ENCODE measurements at places on chromosomes 7 and 10.
A peak's percentile ranks its signal among the peaks of the same experiment; 100 is the strongest.

- DNase-seq: peak; percentile 65
Observed at GRCh38 chr10:6151087-6151977, 51.4 kb upstream of the PFKFB3 start.

- no peak for DNase-seq
Observed at GRCh38 chr10:38093816-38094157, 350 bp upstream of the ZNF37A start.

DNA sequence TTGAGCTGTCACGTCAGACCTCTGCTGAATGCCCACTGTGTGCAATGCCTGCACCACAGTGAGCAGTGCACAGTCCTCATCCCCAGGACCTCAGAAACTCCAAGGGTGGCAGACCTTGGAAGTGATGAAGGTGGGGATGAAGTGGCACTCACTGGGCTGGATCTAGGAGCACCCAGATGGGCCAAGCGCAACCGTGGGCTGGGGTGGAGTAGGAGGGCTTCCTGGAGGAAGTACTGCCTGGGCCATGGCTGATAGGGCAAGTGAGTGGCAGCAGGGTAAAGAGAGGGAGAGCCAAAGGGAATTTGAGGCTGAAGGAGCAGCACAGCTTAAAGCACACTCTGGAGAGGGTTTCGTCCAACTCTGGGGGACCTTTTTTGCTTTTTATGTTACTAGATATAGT is 52.3 kb downstream of the RBM20 start:
- DNase-seq: no peak

DNA sequence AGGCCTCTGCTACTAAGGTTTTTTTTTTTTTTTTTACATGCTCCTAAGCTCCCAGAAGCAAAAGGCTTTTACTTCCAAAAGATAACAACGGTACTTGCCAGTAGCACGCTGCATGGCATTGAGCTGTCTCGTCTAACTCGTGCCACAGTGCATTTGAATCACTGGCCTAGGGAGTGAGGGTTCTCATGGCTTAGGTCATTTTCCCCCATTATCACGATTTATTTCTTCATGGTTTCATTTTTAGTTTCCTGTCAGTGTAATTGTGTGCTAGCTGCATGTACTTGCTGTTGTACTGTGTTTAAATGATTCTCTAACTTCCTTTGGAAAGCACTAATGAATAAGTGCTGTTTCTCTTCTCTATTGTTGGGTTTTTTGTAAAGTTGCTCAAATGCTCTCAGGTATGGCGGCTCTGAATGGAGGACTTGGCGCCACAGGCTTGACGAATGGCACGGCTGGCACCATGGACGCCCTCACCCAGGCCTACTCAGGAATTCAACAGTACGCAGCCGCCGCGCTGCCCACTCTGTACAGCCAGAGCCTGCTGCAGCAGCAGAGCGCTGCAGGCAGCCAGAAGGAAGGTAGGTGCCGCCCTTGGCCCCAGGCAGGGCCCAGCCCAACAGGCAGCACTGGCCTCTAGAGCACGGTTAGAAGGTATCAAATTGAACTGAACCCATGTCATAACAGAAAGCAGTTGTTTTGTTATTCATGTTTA is 290.5 kb downstream of the USP6NL start:
- no peak for DNase-seq

DNA sequence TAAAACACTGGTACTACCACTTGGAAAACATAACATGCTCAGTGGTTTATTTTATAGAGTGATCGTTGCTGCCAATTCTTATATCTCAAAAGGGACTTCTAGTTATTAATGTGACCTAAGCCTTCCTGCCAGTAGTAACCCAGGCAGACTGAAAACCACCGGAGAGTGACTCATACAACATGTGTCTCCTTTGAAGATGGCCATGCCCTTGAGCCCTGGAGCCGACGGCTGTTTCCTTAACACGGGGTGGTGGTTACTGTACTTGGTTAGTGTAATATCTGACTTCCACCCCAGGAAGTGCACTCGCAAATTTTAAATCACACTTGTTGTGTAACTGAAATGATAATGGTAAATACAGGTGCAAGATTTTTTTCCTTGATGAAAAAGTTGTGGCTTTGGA is 30.5 kb downstream of the JAKMIP3 start:
- DNase-seq: no peak
